ENCODE measurements at places on chromosomes 11 and 22.
A peak's percentile ranks its signal among the peaks of the same experiment; 100 is the strongest.

DNA sequence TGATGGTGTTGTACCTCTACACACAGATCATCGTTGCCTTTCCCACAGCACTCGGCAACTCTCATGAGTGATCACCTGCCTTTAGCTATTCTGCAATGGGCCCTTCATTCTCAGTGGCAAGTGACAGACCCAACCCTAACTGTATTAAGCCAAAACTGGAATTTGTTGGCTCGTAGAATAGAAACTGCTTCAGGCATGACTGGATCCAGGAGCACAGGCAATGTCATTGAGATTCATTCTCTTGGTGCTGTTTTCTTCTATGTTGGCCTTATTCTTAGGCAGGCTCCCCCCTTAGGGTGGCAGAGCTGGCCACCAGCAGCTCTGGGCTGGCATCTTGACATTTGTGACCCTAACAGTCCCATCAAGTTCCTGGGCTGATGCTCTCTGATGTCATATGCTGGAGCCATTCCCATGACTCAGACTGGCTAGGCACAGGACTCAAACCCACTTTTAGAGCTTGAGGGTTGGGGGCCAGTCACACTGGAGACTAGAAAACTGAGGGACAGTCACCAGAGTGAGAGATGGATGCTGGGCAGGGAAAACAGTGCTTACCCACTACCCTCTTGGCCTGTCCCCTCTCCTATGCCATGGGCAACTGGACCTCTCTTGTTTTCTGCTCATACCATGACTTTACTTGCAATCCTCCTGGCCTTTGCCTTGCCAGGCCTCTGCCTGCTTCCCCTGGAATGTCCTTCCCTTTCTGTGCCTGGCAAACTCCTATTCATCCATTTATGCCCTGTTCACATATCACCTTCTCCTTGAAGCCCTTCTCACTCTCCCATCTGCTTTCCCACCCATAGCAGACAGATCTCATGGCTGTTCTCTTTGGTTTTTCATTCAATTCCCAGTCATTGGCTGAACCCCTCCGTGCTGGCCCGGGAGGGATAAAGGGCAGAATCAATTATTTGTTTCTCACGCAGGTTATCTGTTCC, 7.1 kb upstream of the CDC42EP2 start:
- no peak for DNase-seq

GRCh38 chr11:98568013-98568412, 452.7 kb upstream of the CNTN5 start:
- no peak for DNase-seq

- no peak for DNase-seq
Observed at GRCh38 chr11:7969756-7970646, 4.8 kb upstream of the NLRP10 start.

- no peak for DNase-seq
Observed at GRCh38 chr22:22720724-22721261, 76.4 kb downstream of the GGTLC2 start.

DNA sequence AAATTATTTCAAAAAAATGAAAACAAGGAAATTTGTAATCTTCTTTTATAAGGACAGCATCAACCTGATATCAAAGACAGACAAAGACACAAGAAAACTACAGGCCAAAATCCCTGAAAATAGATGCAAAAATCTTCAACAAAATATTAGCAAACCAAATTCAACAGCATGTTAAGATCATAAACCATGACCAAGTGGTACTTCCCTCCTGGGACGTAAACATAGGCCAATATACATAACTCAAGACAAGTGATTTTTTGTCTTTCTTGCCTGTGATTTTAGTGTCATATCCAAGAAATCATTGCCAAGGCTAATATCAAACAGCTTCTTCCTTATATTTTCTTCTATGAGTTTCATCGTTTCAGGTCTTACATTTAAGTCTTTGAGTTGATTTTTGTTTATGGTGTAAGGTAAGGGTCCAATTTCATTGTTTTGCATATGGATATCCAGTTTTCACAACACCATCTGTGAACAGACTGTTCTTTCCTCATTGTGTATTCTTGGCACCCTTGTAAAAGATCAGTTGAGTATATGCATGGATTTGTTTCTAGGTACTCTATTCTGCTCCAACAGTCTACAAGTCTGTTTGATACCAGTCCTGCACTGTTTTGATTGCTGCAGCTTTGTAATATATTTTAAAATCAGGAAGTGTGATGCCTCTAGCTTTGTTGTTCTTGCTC, 50.0 kb downstream of the SBF2 start:
- no peak for DNase-seq

GRCh38 chr11:83681906-83682610, 395.9 kb upstream of the CCDC90B start:
- DNase-seq, result no peak

- DNase-seq, result no peak
Observed at GRCh38 chr11:24132471-24132870, 364.4 kb upstream of the LUZP2 start.

DNA sequence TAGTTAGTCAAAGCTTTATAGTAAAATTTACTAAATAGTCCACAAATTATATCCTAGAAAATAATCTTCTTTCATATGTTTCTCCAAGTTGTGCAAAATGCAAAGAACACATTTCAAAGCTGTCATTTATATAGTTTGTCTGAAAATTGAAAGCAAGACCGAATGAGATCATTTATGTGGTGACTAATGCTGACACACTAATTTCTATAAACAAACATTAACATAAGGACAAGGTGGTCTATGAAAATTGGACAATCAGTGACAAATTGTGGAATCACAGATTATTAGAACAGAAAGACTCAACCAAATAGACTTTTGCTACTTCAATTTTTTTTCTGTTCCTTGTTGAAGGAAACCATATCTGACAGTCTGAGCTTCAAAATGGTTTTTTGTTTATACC, 1056.1 kb downstream of the LRRC4C start:
- DNase-seq, result no peak

DNA sequence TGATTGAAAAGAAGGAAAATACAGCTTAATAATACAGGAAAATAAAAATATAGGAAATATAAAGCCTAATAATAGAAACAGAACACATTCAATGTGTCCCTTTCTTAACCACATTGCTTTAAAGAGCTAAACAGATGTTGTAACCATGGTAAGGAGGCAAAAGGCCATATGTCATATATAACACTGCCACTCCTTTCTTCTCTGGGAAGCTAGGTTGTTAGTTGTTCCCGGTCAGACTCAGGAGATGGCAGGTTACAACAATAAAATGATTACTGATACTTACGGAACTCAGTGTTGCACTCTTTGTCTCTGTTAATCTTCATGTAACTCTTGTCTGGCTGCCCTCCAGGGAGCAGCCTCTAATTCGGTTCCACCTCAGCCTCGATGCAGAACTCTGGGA, 134.7 kb upstream of the PGR start:
- DNase-seq, result no peak

- no peak for DNase-seq
Observed at GRCh38 chr11:111438846-111439520, 59.9 kb upstream of the POU2AF1 start.

DNA sequence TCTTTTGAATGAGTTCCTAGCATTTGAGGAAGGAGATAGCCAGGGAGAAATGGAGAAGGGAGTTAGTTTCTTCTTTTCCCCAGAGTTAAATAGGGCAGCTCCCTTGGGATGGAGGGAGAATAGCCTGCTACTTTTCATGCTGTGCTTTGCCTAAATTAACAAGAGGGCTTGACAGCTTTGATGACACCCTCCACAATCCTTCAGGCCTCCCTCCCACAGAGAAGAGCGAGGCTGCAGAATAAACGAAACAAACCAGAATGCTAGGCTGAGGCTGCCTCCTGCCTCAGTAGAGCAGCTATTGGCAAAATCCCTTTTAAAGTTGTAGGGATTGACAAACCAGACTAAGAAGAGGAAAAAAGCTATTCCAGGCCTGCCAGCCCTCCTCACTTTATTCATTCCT, 94.6 kb downstream of the C11orf58 start:
- no peak for DNase-seq

- no peak for DNase-seq
Observed at GRCh38 chr11:75031224-75031753, 42.6 kb downstream of the NEU3 start.

- no peak for DNase-seq
Observed at GRCh38 chr22:35458547-35459422, 58.8 kb downstream of the MCM5 start.

- no peak for DNase-seq
Observed at GRCh38 chr22:45648301-45649117, 23.1 kb upstream of the ATXN10 start.

DNA sequence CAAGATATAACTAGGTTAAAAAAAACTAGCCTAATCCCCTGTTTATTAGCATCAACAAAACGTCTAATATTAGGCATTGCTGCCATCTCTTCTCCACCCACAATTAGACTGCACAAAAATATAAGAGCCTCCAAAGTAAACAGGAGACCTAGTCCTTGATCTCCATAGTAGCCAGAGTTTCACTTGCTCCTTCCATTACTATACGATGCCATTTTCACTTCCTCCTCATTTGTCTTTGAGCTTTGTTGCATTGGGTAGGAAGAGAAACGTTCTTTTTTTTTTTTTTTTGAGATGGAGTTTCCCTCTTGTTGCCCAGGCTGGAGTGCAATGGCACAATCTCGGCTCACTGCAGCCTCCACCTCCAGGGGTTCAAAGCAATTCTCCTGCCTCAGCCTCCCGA, 42.3 kb upstream of the RDX start:
- no peak for DNase-seq

GRCh38 chr22:39388261-39389011, 11.1 kb upstream of the TAB1 start:
- DNase-seq, result peak; percentile 49

DNA sequence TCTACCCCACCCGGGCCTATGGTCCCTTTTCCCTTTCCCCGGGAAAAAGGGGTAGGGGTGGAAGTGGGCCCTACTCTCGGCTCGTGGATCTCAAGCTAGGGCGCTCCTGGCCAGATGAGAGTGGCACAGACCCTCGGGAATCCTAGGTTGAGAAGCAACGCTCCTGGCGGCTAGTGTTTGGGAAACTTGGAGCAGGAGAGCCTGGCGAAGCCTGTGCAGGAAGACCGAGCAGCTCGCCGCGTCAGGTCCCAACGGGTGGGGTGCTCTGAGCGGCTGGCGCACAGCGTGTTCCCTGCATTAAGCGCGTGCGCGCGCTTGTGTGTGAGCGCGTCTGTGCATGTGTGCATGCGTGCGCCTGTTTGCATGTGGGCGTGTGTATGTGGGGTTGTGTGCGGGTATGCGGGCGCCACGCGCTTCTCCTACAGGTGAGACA, 7.1 kb upstream of the FLI1 start:
- DNase-seq, result no peak
